Stimulated activated CD4-positive, alpha-beta T cell treated with anti-CD3 and anti-CD28 coated beads, TNF-alpha, amount 100 ng/mL, for 1 hour (primary cell): ENCODE measurements at places on chromosomes 2 and 18.

- DNase-seq, result no peak
These were observed 193.4 kb downstream of the CCDC102B start for GRCh38 chr18:68991286-68991685.

DNA sequence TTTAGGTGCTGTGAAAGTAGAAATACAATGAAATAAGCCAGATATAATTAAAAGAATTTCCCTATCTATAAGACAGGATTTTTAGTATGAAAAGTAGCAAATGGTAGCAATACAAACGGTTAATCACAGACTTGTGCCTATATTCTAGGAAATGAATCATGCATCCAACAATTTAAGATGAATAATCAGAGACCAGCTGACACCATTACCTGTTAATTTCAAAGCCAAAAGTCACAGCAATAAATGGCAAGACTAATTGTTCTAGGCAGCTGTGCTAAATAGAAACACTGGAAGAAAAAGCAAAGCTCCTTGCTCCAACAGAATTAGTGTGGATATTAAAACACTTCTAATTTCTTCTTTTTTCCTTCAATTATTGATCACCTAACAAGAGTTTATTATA, 35.1 kb upstream of the MPP4 start:
- no peak for DNase-seq

GRCh38 chr2:127560931-127561280, 25.4 kb downstream of the MYO7B start:
- no peak for DNase-seq

GRCh38 chr2:121529439-121530211, 1.1 kb upstream of the RNU4ATAC start:
- DNase-seq, result no peak

DNA sequence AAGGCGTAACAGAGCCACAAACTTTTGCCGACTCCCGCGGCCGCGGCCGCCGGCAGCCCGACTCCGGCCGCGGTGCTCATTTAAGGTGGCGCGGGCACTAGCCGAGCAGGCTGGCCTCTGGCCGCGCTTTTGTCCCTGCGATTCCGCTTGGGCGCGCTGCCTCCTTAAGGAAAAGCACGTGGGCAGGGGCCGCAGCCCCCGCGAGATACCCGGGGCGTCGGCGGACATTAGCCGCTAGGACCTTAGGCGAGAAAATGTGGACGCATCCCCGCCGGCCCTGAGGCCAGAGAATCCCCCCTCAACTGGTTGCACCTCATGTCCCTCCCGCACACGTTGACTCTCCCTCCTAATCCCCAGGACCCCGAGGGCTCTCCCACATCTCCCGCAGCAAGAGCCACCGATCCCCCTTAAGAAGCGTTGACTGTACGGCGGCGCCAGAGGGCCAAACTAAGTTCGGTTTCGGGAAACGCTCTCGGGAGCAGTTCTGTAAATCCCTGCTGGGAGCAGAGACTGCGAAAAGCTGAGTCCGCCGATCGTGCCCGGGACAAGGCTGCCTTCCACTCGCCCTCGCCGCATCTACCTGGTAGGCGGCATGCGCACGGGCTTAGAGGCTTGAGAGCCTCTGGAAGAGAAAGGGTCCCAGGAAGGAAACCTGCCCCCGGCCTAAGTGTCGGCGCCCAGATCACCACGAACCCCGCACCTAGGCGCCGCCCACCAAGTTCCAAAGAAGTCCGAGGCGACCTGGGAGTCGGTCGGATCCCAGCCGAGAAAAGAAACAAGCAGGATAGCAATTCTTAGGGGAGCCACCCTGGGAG, 1.8 kb upstream of the SATB2 start:
- DNase-seq, result no peak
